ENCODE measurements at places on chromosomes 5 and 9.
A peak's percentile ranks its signal among the peaks of the same experiment; 100 is the strongest.

DNA sequence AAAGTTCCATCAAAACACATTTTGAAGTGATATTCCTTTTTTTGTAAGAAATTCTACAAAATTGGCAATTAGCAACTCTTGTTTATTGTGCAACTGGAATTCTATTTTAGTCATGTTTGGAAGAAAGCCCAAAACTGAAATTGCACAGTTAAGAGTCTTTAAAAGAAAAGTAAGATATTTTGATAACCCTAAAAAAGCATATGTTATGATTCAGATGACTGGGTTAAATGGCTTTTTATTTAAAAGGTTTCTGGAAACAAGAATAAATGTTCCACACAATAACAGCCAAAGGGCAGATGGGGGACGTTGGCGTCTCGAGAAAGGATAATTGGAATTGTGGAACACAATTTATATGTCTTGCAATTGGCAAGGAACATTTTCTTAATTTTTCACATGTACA, 275.2 kb downstream of the CDH9 start:
- DNase-seq = no peak

DNA sequence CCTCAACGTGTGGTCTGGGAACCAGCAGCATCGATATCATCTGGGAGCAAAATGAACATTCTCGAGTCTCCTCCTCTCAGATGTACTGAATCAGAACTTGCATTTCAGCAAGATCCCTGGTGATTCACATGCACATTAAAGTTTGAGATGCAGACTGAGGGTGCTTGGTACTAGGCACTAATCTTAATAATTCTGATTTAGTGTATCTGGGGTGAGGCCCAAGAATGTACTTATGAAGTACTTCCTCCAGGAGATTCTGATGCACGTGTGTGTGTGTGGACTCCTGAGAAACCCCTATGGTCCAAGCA, 56.2 kb upstream of the EQTN start:
- DNase-seq = no peak

DNA sequence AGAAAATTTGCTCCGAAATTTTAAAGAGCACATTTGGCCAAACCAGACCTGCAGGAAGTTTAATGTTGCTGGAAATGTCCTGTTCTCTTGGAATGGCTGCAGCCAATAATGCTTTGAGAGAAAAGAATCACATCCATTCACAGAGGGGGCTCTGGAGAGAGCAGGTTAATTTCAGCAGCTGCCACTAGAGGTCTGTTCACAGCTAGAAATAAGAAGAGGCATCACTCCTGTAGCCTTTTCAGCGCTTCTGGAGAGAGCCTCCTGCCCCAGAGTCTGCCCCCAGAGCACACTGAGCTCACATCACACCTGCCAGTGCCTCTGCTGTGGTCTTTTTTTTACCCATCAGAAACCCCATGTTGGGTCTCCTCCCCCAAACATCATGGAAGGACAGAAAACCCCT, 124.8 kb upstream of the RAD23B start:
- DNase-seq = peak; percentile 86

GRCh38 chr9:133131506-133131905, 10.5 kb upstream of the RALGDS start:
- DNase-seq = no peak

DNA sequence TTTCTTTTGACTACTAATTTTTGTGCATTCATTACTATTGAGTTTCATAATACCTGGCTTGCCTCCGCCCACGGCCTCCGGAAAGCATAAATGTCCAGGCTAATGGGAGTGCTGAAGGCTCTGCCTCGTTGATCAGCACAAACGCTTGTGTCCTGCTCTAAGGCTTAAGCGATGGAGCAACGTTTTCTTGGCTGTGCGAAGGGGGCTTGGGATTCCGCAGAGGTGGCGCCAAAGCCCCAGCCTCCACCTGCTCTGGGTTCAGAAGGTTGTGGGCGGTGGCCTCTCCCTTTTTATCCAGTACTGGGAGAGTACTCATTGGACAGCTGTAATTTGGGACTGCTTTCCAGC, 19.7 kb downstream of the ANXA2R start:
- peak; percentile 67 for DNase-seq

GRCh38 chr9:83062651-83063527, at the start of gene RASEF:
RASEF (minus strand) TSS chr9:83063142; CDS start chr9:83062867, 275 bp downstream.
- DNase-seq = peak; percentile 74

DNA sequence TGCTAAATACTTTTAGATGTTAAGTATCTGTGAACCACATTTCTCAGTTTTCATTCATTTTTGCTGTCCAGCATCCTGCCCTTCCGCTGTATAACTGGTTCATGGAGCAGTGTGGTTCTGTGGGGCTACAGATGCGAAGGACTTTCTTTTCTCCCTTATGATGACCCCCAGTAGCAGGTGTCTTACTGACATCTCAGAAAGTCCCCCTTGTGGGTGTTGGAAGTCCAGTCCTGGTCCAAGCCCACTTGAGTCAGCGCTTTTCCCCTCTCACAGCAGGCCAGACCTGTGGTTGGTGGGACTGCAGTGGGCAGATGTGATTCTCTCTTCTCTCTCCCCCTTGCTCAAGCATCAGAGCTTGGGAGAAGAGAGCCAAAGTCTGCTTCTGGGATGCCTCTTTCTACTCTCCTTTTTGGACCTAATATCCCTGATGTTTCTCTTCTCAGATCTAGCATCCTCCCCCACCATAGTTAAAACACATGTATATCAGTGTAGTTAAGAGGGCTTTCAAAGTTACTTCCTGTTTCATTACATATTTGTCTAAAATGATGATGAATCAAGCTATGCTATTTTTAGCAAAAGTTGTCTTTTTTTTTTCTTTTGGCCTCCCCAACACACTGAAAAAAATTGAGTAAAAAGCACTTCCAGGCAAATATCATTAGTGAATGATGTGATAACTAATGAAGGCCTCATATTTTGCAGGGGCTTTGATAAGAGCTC, 119.5 kb upstream of the ZNF618 start:
- DNase-seq = no peak

GRCh38 chr5:80195837-80196400, 59.9 kb downstream of the SERINC5 start:
- no peak for DNase-seq

- no peak for DNase-seq
These were observed 162.8 kb downstream of the PIK3R1 start for GRCh38 chr5:68378204-68378820.

DNA sequence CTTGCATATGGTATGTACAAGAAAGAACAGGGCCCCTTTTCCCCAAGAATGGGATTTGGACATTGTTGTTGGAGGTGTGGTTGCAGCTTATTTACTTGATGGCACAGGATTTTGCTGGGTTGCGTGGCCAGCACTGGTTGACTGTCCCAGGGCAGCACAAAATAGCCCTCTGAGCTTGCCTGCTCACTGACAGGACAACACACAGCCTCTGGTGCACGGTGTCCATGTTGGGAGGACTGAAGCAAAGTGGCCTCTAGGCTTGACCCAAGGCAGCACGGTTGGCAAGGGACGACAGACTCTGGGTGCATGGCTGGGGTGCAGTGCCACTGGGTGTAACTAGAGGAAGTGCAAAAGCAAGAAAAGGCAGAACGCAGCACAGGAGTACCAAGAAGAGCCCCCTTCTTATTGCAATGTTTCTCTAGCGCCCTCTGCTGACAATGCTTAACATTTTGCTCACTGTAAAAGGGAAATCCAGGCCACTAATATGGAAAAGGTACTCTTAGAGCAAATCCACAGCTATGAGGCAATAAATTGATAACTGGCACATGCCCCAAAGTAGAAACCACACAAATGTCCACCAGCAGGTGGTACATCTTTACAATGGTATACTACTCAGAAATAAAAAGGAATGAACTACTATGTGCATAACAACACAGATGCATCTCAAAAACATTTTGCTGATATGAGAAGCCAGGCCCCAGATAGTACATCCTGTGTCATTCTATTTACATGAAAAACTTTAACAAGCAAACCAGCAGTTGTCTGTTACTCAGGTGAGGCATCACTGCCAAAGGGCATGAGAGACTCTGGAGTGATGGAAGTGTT, 47.4 kb upstream of the BARX1 start:
- peak; percentile 80 for DNase-seq

GRCh38 chr9:15158064-15158463, 149.0 kb downstream of the TTC39B start:
- no peak for DNase-seq

- no peak for DNase-seq
These were observed 86.0 kb downstream of the NREP start for GRCh38 chr5:111670826-111671492.

GRCh38 chr5:87831499-87831898, 418.8 kb upstream of the CCNH start:
- DNase-seq = peak; percentile 2

DNA sequence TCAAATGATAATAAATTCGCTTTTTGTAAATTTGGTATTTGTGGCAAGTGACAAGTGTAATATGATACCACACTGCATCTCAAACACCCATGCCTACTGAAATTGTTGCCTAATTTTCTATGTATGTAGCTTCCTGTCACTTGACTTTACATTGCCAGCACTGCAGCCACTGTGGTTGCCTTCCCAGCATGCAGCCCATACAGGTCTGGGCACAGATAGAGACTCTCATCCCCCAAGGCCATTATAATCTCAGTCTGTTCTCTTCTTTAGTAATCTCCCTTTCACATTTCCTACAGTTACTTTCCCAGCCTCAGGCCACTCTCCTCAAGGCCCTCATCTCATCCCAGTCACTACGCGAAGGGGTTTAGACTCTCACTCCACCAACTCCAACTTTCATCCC, 1200.6 kb downstream of the PTPRD start:
- peak; percentile 66 for DNase-seq
